ENCODE measurements at places on chromosomes 16 and 17.

DNA sequence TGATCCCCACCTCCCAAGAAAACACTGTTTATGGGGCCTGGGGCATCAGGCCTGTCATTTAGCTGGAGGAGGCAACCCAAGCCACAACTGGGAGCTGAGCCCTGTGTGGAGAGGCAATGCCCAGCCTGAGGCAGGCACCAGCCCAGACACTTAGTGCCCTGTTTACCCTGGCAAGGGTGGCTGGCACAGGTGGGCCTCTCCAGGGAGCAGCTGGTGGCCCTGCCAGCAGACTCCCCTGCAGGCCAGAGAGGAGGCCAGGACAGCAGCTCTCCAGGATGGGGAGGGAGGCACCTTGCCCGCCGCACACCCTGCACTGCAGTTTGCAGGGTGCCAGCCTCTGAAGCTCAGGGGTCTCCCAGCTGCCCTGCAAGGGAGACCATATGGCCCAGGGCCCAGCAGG is 9.1 kb upstream of the TMEM92 start:
- H3K4me3 ChIP-seq: no peak overlapping the region
- no peak overlapping the region for H3K27ac ChIP-seq
- no peaks in the 10 kb centered on the region for H3K36me3 ChIP-seq

GRCh38 chr16:46980926-46981325 is 7.5 kb upstream of the DNAJA2 start:
- no peak for DNase-seq
- H3K27ac ChIP-seq: no peak overlapping the region
- no peaks in the 10 kb centered on the region for H3K36me3 ChIP-seq
- H3K4me1 ChIP-seq: no peaks in the 10 kb centered on the region
- no peak overlapping the region for H3K4me3 ChIP-seq

- no peak overlapping the region for H3K4me3 ChIP-seq
- no peak overlapping the region for H3K27ac ChIP-seq
- H3K36me3 ChIP-seq: no peaks in the 10 kb centered on the region
- peaks cover 9% of the 10 kb centered on the region for H3K4me1 ChIP-seq
Measured at GRCh38 chr17:49952912-49953497, 16.0 kb upstream of the DLX4 start.

DNA sequence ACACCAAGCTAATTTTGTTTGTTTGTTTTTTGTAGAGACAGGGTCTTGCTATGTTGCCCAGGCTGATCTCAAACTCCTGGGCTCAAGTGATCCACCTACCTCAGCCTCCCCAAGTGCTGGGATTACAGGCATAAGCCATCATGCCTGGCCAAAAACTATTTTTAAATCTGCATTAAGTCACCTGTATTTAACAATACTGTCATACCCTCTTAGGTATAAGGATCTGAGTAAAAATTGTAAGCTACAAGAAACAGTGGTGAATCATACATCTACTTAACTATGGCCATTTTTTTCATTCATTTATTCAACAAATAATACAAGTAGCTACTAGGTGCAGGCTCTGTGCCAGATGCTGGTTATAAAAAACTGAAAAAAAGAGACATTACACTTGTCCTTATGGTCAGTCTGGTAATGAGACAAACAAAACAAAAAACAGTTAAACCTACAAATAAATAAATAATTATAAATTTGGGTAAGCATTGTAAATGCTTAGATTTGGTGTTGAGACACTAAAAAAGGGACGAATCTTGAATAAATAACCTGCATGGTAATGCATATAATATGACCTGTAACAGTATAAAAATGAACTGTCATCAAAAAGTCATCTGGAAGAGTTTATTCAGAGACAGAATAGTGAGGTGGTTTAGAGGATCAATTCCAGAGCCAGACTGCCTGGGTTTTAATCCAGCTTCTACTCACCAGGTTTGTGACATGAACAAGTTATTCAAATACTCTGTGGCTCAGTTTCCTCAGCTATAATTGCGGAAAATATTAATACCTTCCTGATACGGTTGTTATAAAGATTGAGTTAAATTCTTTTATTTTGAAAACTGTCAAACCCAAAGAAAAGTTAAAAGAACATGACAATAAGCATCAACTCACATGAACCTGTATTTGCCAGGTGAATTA is 26.8 kb downstream of the BRIP1 start:
- no peaks in the 10 kb centered on the region for H3K27me3 ChIP-seq
- no peak overlapping the region for H3K4me3 ChIP-seq
- no peaks in the 10 kb centered on the region for H3K4me1 ChIP-seq
- no peak overlapping the region for H3K27ac ChIP-seq
- no peaks in the 10 kb centered on the region for H3K36me3 ChIP-seq
- no peak for DNase-seq

- H3K27ac ChIP-seq: no peak overlapping the region
- no peaks in the 10 kb centered on the region for H3K27me3 ChIP-seq
- peaks cover 9% of the 10 kb centered on the region for H3K4me1 ChIP-seq
- no peak for DNase-seq
- H3K36me3 ChIP-seq: no peaks in the 10 kb centered on the region
Measured at GRCh38 chr17:76149214-76149613, 8.2 kb upstream of the FOXJ1 start.

GRCh38 chr17:16987830-16988601 is 16.1 kb upstream of the TNFRSF13B start:
- DNase-seq: peak; percentile 76
- no peaks in the 10 kb centered on the region for H3K27me3 ChIP-seq
- H3K27ac ChIP-seq: no peak overlapping the region
- no peaks in the 10 kb centered on the region for H3K36me3 ChIP-seq

DNA sequence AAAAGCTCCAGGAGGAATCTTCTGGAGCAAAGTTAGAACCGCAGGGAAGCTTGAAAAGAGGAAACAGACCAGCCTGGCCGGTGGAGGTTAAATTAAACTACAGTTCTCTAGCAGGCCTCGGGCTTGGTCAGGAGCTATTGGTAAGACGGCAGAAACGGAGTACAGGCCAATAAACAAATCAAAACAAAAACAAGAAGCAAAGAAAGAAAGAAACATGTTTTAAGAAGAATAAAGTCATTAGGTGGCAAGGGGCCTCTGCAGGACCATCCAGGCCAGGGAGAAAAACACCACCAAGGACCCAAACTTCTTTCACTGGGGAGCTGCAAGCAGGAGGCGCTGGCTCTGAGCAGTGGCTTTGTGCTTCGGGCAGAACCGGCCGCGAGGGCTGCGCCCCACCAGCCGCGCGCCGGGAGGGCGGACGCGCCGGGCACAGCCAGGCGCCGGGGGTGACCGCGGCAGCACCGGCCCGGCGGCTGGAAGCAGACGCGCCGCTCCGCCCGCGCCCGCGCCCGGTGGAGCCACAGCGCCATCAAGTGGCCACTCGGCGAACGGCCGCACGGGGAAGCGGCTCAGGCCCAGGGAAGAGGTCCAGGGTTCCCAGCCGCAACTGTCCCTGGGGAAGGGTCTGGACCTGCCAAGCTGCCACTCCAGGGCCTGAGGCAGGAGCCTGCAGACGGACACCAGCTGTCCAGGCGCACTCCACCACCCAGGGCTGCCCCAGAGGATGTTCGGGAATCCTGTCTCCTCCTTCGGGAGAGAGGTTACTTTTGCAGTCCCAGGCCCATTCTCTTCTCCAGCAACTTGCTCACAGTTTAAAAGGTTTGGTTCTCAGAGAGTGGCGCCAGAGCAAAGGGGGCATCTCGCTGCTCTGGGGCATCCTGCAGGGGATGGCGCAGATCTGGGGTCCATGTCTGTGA is 419.4 kb downstream of the SOX9 start:
- H3K36me3 ChIP-seq: no peaks in the 10 kb centered on the region
- no peak overlapping the region for H3K27ac ChIP-seq

DNA sequence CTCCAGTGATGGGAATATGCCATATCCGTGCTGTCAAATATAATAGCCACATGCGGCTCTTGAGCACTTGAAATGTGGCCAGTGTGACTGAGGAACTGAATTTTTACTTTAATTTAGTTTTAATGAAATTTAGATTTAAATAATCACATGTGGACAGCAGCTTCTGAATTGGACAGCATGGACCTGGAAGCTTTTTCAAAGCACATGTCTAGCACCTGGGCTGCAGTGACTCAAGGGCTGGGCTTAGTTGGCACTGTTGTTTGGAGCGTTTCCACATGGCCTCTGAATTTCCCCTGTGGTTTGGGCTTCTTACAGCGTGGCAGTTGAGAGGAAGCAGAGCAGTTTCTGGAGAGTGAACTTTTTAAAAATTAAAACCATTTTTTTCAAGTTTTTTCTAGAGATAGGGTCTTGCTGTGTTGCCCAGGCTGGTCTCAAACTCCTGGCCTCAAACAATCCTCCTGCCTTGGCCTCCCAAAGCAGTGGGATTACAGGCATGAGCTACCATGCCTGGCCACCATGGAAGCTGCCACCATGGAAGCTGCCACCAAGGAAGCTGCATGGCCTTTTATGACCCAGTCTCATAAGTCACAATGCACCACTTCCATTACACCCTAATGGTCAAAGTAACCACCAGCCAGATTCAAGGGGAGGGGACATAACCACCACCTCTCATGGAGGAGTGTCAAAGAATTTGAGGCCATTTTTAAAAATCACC is 6.7 kb upstream of the TOB1 start:
- H3K4me1 ChIP-seq: peaks cover 32% of the 10 kb centered on the region
- no peaks in the 10 kb centered on the region for H3K36me3 ChIP-seq
- no peak overlapping the region for H3K27ac ChIP-seq

- H3K27ac ChIP-seq: no peak overlapping the region
- H3K4me3 ChIP-seq: no peak overlapping the region
- H3K4me1 ChIP-seq: no peaks in the 10 kb centered on the region
- no peak for DNase-seq
- H3K27me3 ChIP-seq: no peaks in the 10 kb centered on the region
Measured at GRCh38 chr17:51407576-51407975, 147.2 kb downstream of the UTP18 start.
